ENCODE measurements at places on chromosomes 1 and 21. TPM values are rescaled to one million over a fixed set of nuclear protein-coding genes. Genes with fewer than 3 reads are reported as not detected.

DNA sequence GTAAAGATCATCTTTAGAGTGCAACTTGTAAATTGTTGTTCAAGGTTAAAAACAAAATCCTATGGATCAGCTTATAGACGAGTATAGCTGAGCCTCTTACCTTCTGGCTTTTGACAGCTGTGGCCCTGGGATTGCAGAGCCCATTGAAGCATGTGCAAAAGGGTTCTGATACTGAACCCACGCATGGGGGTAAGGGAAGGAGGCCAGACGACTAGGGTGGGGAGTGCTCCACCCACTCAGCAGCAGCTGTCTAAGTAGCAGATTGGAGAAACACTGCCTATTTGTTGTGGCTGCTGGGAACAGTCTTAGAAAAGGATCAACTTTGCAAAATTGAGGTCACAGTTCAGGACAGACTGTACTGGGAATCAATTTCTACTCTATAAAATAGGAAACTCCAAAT, 16.1 kb downstream of the CD101 start:
- H3K27me3 ChIP-seq = no peaks in the 10 kb centered on the region
- no peak overlapping the region for H3K4me3 ChIP-seq
- H3K36me3 ChIP-seq = no peaks in the 10 kb centered on the region
- H3K27ac ChIP-seq = no peak overlapping the region
- H3K4me1 ChIP-seq = no peaks in the 10 kb centered on the region

GRCh38 chr1:24713176-24713575, 32.1 kb upstream of the CLIC4 start:
- no peaks in the 10 kb centered on the region for H3K27me3 ChIP-seq
- peaks cover 18% of the 10 kb centered on the region for H3K4me1 ChIP-seq
- H3K36me3 ChIP-seq = no peaks in the 10 kb centered on the region
- H3K4me3 ChIP-seq = no peak overlapping the region
- H3K27ac ChIP-seq = no peak overlapping the region

Gene LCE2A
- not detected for total RNA-seq

Gene AKR7A2
- total RNA-seq = 90.8 TPM

- no peak overlapping the region for H3K27ac ChIP-seq
- no peak overlapping the region for H3K4me3 ChIP-seq
- H3K36me3 ChIP-seq = no peaks in the 10 kb centered on the region
- H3K4me1 ChIP-seq = no peaks in the 10 kb centered on the region
- DNase-seq = no peak
Measured at GRCh38 chr1:34122080-34122932, 42.7 kb downstream of the CSMD2 start.

- H3K4me3 ChIP-seq = no peak overlapping the region
- no peaks in the 10 kb centered on the region for H3K4me1 ChIP-seq
- H3K27ac ChIP-seq = no peak overlapping the region
- H3K36me3 ChIP-seq = no peaks in the 10 kb centered on the region
- no peak for DNase-seq
Measured at GRCh38 chr1:172107316-172107975, 266.1 kb downstream of the DNM3 start.

DNA sequence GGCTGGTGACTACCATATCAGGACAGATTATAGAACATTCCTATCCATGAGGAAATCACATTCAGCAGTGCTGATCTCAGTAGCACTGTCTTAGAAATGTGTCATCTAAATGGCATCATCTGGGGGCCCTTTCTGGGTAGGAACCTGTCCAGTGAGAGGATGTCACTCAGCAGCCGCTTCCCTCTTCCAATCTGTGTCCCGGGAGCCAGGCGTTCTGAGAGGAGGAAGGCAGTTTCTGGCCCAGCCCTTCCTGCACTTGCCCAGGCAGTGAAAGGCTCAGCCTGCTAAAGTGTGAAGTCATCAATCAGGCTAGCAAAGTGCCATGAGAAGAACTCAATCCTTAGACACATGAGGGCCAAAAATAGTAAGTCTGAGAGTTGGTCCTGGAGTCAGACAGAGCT, 25.6 kb downstream of the RAB4A start:
- no peaks in the 10 kb centered on the region for H3K27me3 ChIP-seq
- H3K36me3 ChIP-seq = no peaks in the 10 kb centered on the region
- no peaks in the 10 kb centered on the region for H3K4me1 ChIP-seq
- H3K27ac ChIP-seq = no peak overlapping the region

DNA sequence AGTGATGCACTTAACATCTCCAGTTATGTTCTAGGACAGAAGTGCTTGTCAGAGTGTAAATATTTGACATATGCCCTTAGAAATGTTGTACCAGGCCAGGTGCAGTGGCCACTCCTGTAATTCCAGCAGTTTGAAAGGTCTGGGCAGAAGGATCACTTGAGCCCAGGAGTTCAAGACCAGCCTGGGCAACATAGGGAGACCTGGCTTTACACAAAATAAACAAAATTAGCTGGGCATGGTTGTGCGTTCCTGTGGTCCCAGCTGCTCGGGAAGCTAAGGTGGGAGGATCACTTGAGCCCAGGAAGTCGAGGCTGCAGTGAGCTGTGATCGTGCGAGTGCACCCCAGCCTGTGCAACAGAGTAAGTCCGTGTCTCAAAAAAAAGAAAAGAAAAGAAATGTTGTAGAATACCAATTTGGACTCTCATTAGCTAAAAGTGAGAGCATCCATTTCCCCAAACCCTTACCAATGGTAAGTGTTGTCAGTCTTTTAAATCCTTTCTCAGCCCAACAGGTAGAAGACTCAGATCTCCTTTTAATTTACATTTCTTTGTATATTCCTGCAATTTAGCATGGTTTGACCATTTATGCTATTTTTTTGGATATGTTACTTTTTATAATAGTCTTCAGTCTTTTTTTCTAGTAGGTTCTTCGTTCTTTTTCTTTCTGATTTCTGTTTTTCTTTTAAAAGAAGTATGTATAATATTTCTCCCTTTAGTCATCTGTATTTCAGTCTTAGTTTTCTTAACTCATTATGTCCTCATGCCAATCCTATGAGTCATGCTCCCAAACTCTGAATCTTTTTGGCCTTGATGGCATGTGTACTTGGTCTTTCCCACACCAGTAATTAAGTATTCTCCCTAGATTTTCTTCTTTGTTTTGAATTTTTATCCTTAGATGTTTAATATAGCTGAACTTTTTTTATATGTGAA, 74.4 kb downstream of the CAMTA1 start:
- H3K27me3 ChIP-seq = no peaks in the 10 kb centered on the region
- peak overlapping the region; percentile 55 for H3K27ac ChIP-seq
- DNase-seq = peak; percentile 73
- H3K4me1 ChIP-seq = peaks cover 36% of the 10 kb centered on the region
- no peaks in the 10 kb centered on the region for H3K36me3 ChIP-seq

Gene TMEM82
- not detected for total RNA-seq

GRCh38 chr1:178011465-178011828, 41.6 kb upstream of the SEC16B start:
- H3K4me3 ChIP-seq = no peak overlapping the region
- H3K27ac ChIP-seq = no peak overlapping the region
- DNase-seq = peak; percentile 55
- H3K36me3 ChIP-seq = no peaks in the 10 kb centered on the region
- no peaks in the 10 kb centered on the region for H3K27me3 ChIP-seq

- H3K4me1 ChIP-seq = no peaks in the 10 kb centered on the region
- no peaks in the 10 kb centered on the region for H3K36me3 ChIP-seq
- DNase-seq = no peak
- no peak overlapping the region for H3K4me3 ChIP-seq
Measured at GRCh38 chr1:219717536-219717935, 104.6 kb upstream of the ZC3H11B start.

DNA sequence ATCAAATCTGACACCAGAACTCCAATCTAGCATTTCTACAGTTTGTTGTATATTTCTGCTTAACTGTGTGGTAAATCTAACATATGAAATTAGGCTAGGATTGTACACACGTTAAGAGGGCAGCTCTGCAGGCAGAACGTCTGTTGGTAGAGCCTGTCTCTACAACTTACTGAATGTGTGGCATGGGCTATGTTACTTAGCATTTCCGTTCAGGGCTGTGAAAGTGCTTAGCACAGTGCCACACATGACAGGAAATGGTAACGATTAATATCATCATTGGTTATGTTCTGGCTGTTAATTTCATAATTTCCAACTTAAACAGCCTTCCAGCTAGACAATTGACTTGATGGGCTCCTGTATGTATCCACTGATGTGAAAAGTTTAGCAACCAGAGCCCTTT, 9.6 kb upstream of the C8B start:
- H3K4me3 ChIP-seq = no peak overlapping the region
- H3K27ac ChIP-seq = no peak overlapping the region
- H3K27me3 ChIP-seq = peaks cover 20% of the 10 kb centered on the region
- no peaks in the 10 kb centered on the region for H3K36me3 ChIP-seq

DNA sequence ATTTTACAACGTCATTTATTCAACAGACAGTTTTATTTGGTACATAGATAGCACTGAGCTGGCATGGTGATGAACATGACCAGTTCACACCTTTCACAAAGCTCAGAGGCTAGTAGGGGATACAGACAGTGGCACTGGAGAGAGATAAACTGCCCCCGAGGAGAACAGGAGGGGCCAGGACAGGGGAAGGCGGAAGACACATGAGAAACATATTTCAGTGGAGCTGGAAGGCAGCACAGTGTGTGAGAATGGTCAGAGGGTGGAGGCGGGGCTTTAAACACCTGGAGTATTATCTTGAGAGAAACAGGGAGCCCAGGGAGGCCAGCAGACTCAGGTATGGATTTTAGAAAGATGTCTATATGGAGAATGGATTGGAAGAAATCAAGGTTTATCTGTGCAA, 49.5 kb downstream of the CHML start:
- H3K4me3 ChIP-seq = no peak overlapping the region
- no peaks in the 10 kb centered on the region for H3K36me3 ChIP-seq
- DNase-seq = no peak
- H3K27me3 ChIP-seq = no peaks in the 10 kb centered on the region

- no peak for DNase-seq
- no peak overlapping the region for H3K27ac ChIP-seq
Measured at GRCh38 chr1:182668521-182669054, 15.8 kb downstream of the RGS8 start.

- no peaks in the 10 kb centered on the region for H3K36me3 ChIP-seq
- peaks cover 5% of the 10 kb centered on the region for H3K27me3 ChIP-seq
- no peak overlapping the region for H3K27ac ChIP-seq
- H3K4me1 ChIP-seq = 0 out of 2 replicates have a peak, but pooled peaks cover 3% of the 10 kb centered on the region
- H3K4me3 ChIP-seq = no peak overlapping the region
Measured at GRCh38 chr1:12067900-12068821, 5.1 kb downstream of the TNFRSF8 start.

DNA sequence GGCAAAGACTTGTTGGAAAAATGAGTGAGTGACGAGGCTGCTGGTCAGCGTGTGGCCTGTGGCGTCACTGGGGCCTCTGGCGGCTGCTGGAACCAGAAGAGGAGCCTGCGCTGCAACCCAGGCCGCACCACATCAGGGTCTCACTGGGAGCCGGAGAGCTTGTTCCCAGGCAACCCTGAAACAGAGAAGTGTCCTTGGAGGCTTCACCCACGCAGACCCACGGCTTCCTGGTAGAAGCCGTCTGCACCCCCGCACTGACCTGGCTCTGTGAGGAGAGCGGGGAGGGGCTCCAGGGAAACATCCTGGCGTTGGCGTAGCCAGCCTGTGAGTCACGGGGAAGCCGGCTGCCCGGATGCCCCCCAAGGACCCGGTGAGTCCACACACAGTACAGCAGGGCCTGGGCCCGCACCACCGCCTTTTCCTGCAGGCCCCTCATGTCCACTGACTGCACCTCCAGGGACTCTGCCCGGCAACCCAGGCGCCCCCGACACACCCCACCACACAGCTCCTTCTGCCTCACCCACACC, 57.4 kb downstream of the COL6A1 start:
- no peaks in the 10 kb centered on the region for H3K4me1 ChIP-seq
- H3K27ac ChIP-seq = no peak overlapping the region
- no peaks in the 10 kb centered on the region for H3K27me3 ChIP-seq

Gene COL16A1
- total RNA-seq = 2.2 TPM

GRCh38 chr1:201883786-201884185, 4.9 kb upstream of the SHISA4 start:
- H3K27ac ChIP-seq = peak overlapping the region; percentile 64
- H3K27me3 ChIP-seq = no peaks in the 10 kb centered on the region
- peaks cover 43% of the 10 kb centered on the region for H3K4me1 ChIP-seq
- H3K36me3 ChIP-seq = no peaks in the 10 kb centered on the region
- peak; percentile 41 for DNase-seq

Gene DIO1
- total RNA-seq = not detected

GRCh38 chr1:243261390-243261789, 5.5 kb downstream of the SDCCAG8 start:
- no peak overlapping the region for H3K27ac ChIP-seq
- H3K4me3 ChIP-seq = no peak overlapping the region
- no peak for DNase-seq
- H3K36me3 ChIP-seq = no peaks in the 10 kb centered on the region

- H3K27me3 ChIP-seq = no peaks in the 10 kb centered on the region
- H3K4me3 ChIP-seq = no peak overlapping the region
- H3K27ac ChIP-seq = no peak overlapping the region
- no peak for DNase-seq
- peaks cover 15% of the 10 kb centered on the region for H3K36me3 ChIP-seq
Measured at GRCh38 chr1:116544588-116545358, 26.1 kb downstream of the CD58 start.

DNA sequence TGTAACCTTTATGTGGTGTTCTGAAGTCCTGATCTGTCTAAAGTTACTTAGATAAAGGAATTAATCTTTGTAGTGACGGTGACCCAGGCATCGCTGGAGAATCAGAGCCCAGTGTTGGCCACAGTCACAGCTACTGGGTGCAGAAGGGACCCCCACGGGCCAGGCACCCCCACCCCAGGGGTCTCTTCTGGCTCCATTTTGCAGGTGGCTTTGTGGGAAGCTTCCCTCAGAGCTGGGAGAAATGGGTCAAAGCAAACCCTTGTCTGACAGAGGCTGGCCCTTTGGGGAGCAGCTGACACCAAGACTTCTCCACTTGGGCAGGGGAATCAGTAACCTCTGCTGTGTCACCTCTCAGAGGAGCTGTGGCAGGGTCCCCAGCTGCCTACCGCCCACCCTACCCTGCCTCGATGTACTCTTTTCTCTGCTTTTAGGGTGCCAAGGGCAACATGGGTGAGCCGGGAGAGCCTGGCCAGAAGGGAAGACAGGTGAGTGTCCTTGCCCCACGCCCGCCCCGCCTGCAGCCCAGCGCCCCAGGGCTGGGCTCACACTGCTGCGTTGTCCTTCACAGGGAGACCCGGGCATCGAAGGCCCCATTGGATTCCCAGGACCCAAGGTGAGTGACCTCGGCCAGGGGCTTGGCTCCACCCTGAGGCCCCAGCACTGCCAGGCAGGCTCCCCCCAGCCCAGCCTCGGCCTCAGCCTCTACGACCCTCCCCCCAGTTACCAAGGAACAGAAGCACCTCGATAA, 17.7 kb downstream of the COL6A2 start:
- H3K4me3 ChIP-seq = no peak overlapping the region
- H3K36me3 ChIP-seq = peaks cover 6% of the 10 kb centered on the region
- no peak overlapping the region for H3K27ac ChIP-seq
- no peaks in the 10 kb centered on the region for H3K27me3 ChIP-seq

Gene DCST2
- total RNA-seq = 2.0 TPM

Gene ARPC5
- total RNA-seq = 71.5 TPM

DNA sequence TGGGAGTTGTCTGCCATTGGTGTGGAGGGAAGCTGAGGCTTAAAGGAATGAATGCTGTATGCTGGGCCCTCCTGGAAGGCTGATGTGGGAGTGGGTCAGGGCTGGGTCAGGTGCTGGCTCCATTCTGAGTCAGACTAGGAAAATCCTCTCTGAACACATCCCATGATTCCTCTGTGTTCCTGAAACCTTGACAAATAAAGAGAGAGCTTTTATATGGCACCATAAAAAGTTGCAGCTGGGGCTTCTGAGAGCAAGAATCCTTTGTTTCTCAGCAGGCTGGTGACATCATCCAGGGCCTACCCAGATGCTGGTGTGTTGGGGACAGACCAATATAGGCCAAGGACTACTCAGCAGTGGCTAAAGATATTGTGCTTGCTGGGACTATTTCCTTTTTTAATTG, 27.8 kb upstream of the NFASC start:
- no peaks in the 10 kb centered on the region for H3K36me3 ChIP-seq
- H3K4me1 ChIP-seq = no peaks in the 10 kb centered on the region
- no peak overlapping the region for H3K27ac ChIP-seq
- H3K4me3 ChIP-seq = no peak overlapping the region
